Osteoblast (primary cell): ENCODE measurements at places on chromosomes 5 and 9. TPM values are rescaled to one million over a fixed set of nuclear protein-coding genes. Genes with fewer than 3 reads are reported as not detected.

DNA sequence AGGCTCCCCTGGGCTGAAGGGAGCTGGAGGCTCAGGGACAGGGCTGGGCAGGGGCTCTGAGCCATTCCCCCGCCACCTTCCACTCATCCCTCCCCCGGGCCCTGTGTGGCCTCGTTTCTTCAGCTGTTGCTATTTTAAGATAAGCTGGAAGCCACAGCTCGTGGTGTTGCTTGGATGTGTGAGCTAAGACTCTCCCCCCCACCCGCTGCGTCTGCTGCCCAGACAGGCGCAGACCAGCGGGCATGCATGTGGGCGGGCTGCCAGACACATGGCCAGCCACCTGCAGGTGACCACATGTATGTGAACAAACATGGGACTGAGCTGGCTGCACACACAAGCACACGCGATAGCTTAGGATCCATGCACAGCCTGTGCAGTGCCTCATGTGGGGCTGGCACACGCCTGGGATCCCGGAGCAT, 8.7 kb downstream of the SNCB start:
- peak; percentile 88 for DNase-seq

GRCh38 chr5:128538250-128539037, 399 bp upstream of the FBN2 start:
- DNase-seq, result peak; percentile 89

DNA sequence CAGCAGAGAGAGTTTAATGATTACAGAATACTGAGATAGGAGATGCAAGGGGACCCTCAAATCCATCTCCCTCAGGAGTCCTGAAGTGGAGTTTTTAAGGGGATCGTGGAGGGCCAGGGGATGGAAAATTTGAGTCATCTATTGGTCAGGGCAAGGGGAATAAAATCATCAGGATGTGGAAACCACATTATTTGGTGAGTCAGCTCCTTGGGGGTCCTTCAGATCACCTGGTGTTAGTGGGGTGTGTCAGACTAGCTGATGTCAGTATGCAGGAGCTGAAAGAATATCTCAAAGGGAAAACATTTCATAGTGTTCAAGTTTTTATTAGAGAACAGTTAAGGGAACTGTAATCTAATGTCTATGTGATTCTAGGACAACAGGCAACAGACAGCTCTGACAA, 183.0 kb upstream of the FTMT start:
- no peak for DNase-seq

- DNase-seq, result no peak
These were observed 64.5 kb upstream of the EQTN start for GRCh38 chr9:27361492-27361891.

GRCh38 chr5:178314961-178315820, 82.6 kb upstream of the PHYKPL start:
- no peak for DNase-seq

- DNase-seq, result no peak
These were observed 179.2 kb downstream of the MACROH2A1 start for GRCh38 chr5:135219868-135220267.

DNA sequence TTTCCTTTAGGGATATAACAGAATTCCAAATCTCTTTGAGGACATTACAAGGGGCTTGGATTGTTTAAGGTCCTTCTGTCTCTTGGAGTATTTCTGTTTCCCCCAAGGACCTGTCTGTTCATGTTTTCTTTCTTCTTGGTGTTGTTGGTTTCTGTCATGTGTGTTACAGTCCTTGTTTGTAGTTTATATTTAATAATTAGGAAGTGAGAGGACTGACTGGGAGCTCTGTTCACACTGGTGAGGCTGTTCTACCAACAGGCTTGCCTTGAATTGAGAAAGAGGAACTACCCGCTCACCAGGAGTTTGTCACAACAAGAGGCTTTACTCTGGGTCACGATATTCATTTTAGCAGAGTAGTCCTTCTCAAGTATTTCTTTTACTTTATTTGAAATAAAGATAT, 119.2 kb upstream of the SV2C start:
- DNase-seq, result no peak

DNA sequence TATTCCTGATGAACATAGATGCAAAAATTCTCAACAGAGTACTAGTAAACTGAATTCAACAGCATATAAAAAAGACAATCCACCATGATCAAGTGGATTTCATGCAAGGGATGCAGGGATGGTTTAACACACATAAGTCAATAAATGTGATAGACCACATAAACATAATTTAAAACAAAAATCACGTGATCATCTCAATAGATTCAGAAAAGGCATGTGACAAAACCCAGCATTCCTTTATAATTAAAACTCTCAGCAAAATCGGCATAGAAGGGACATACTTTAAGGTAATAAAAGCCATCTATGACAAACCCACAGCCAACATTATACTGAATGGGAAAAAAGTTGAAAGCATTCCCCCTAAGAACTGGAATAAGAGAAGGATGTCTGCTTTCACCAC, 166.9 kb upstream of the TRIM32 start:
- DNase-seq, result no peak

The FBP1 gene
- 0.72 TPM in 1 of 2 replicates, not detected in the other for total RNA-seq

The TMEM174 gene
- not detected in 2 replicates for total RNA-seq

The GRXCR2 gene
- not detected in 2 replicates for total RNA-seq
